ENCODE measurements at places on chromosomes 5 and 9. TPM values are rescaled to one million over a fixed set of nuclear protein-coding genes. Genes with fewer than 3 reads are reported as not detected.

Gene FOXD4L3
- total RNA-seq: not detected

Gene KCTD16
- total RNA-seq: 0.33 TPM

Gene C9orf50
- not detected for total RNA-seq

Gene SMIM33
- not detected for total RNA-seq

Gene ECSCR
- total RNA-seq: 17.4 TPM

DNA sequence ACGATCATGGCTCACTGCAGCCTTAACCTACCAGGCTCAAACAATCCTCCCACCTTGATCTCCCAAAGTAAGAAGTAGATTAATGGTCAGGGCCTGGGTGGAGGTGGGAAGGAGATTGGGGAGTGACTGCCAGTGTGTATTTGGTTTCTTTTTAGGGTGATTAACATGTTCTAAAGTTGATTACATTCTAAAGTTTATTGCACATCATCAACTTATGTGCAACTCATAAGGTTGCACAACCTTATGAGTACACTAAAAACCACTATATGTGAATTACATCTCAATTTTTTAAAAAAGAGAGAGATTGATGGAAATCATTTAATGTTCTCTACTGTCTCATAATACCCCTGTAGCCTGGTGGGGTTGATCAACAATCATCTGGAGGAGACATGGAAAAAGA is 218.1 kb downstream of the AOPEP start:
- no peak overlapping the region for H3K4me3 ChIP-seq
- H3K27me3 ChIP-seq: no peaks in the 10 kb centered on the region
- no peaks in the 10 kb centered on the region for H3K4me1 ChIP-seq
- no peak for DNase-seq
- no peak overlapping the region for H3K27ac ChIP-seq
- H3K36me3 ChIP-seq: no peaks in the 10 kb centered on the region

GRCh38 chr5:175868348-175868723 is 3.0 kb upstream of the CPLX2 start:
- no peak overlapping the region for H3K4me3 ChIP-seq
- H3K27me3 ChIP-seq: peaks cover 2% of the 10 kb centered on the region
- H3K4me1 ChIP-seq: no peaks in the 10 kb centered on the region
- H3K36me3 ChIP-seq: no peaks in the 10 kb centered on the region
- no peak overlapping the region for H3K27ac ChIP-seq

GRCh38 chr9:126504977-126505455 is 108.7 kb upstream of the LMX1B start:
- no peak overlapping the region for H3K4me3 ChIP-seq
- H3K27me3 ChIP-seq: no peaks in the 10 kb centered on the region
- H3K36me3 ChIP-seq: no peaks in the 10 kb centered on the region
- no peak for DNase-seq
- peaks cover 9% of the 10 kb centered on the region for H3K4me1 ChIP-seq

GRCh38 chr5:82747986-82748385 is 329.2 kb downstream of the TMEM167A start:
- H3K27ac ChIP-seq: no peak overlapping the region
- no peaks in the 10 kb centered on the region for H3K27me3 ChIP-seq
- H3K36me3 ChIP-seq: no peaks in the 10 kb centered on the region
- H3K4me1 ChIP-seq: no peaks in the 10 kb centered on the region
- no peak overlapping the region for H3K4me3 ChIP-seq

DNA sequence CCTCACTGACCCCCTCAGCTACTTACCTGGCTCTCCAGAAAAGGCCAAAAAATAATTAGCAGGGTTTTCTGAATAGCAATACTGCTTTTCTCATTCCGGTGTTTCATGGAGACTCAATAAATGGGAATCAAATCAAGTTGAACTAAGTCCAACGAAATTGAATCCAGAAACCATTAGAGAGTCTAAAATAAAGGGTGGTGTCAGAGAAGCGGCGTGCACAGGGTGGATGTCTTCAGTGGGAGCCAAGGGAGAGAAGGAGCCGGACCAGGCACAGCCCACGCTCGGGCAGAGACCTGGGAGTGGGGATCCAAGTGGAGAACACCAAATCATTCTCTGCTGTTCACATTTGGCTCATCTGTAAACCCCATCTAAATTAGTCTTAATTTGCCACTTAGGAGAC is 40.2 kb upstream of the WWC1 start:
- no peaks in the 10 kb centered on the region for H3K27me3 ChIP-seq
- H3K4me1 ChIP-seq: no peaks in the 10 kb centered on the region
- no peak overlapping the region for H3K4me3 ChIP-seq
- no peak for DNase-seq
- H3K36me3 ChIP-seq: no peaks in the 10 kb centered on the region
- H3K27ac ChIP-seq: no peak overlapping the region

All from breast epithelium (tissue), 4 donors.